ENCODE measurements at places on chromosomes 1 and 21. TPM values are rescaled to one million over a fixed set of nuclear protein-coding genes. Genes with fewer than 3 reads are reported as not detected.

FALEC gene
- not detected for total RNA-seq

OLFML3 gene
- total RNA-seq = 0.13 TPM

SV2A gene
- total RNA-seq = 0.20 TPM

ATP1A4 gene
- not detected for total RNA-seq

ZBTB8A gene
- total RNA-seq = 0.22 TPM

GPATCH2 gene
- total RNA-seq = 0.67 TPM

GDAP2 gene
- total RNA-seq = 16.2 TPM

Data from K562 (cell line).